ENCODE measurements at places on chromosomes 5 and 9. TPM values are rescaled to one million over a fixed set of nuclear protein-coding genes. Genes with fewer than 3 reads are reported as not detected.

Gene RNF208
- 0.14 TPM for total RNA-seq

Gene CAST
- 204 TPM for total RNA-seq

Gene TMEM171
- 1.0 TPM for total RNA-seq

Gene FCN2
- not detected for total RNA-seq

Measured in dermis blood vessel endothelial cell (primary cell).